M059J (cell line): ENCODE measurements at places on chromosomes 4 and X.

- DNase-seq, result no peak
Measured at GRCh38 chr4:168713253-168713652, 216.4 kb downstream of the PALLD start.

GRCh38 chrX:24025741-24026403, 1.1 kb downstream of the KLHL15 start:
- DNase-seq, result peak; percentile 53

- DNase-seq, result peak; percentile 74
Measured at GRCh38 chr4:23921447-23921845, 31.6 kb upstream of the PPARGC1A start.

DNA sequence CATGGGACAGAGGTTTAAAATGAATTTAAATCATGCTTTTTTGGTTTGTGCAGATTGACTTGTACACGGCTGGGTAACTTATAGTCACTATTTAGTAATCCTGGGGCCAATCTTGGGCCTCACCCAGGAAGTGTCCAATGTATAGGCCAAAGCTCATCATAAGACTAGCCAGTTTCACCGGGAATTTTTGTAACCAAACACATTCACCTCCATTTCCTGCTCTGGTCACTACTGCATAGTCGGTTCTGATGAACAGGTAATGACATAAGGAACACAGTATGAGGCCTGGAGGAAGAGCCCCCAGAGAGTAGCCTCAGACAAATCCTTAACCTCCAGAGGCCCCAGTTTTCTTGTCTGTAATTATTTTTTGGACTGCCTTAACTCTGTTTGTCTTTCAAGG, 81.9 kb downstream of the HPRT1 start:
- DNase-seq, result no peak

- DNase-seq, result no peak
Measured at GRCh38 chr4:3329887-3330286, 37.1 kb downstream of the RGS12 start.

DNA sequence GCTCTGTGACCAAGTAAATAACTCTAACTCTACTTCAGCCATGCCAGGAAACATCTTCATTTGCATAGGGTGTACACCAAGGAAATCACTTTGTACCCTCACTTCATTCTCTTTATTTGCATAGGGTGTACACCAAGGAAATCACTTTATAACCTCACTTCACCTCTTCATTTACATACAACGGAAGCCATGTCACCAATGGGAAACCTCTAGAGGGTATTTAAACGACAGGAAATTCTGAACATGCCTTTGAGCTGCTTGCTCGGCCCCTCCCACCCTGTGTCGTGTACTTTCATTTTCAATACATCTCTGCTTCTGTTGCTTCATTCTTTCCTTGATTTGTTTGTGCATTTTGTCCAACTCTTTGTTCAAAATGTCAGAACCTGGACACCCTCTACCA, 848.1 kb upstream of the FRG1 start:
- peak; percentile 59 for DNase-seq

- DNase-seq, result no peak
Measured at GRCh38 chr4:32032136-32032672, 1312.0 kb downstream of the PCDH7 start.

DNA sequence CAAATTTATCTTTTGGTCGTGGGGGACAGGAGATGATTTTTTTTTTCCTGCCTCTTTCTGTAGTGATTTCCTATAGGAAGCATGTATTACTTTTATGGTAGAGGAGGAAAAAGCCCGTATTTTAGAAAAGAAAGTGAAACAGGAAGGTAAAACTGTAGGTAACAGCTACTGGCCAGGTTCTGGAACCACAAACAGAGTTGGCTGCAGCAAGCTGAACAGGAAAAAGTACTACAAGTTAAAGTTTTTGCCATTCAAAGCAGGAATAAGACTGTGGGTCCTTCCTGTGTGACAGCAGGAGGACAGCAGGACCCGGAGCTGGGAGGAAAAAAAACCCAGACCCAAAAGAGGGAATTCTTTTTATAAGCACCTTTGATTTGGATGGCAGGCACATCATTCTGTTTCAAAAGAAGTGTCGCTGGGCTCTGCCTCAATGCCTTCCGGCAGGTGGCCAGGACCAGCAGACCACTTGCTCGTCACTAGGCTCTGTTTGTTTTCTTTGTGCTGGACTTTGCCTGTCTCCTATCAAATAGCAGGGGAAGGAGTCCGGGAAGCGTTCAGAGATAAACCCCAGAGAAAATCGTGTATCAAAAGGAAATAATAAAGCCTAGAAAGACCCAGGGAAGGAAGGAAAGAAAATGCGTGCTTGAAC, 277.9 kb downstream of the ADGRA3 start:
- no peak for DNase-seq
